Right forelimb (tissue), 1 donor: ENCODE measurements at places on chromosomes 3 and 15.

DNA sequence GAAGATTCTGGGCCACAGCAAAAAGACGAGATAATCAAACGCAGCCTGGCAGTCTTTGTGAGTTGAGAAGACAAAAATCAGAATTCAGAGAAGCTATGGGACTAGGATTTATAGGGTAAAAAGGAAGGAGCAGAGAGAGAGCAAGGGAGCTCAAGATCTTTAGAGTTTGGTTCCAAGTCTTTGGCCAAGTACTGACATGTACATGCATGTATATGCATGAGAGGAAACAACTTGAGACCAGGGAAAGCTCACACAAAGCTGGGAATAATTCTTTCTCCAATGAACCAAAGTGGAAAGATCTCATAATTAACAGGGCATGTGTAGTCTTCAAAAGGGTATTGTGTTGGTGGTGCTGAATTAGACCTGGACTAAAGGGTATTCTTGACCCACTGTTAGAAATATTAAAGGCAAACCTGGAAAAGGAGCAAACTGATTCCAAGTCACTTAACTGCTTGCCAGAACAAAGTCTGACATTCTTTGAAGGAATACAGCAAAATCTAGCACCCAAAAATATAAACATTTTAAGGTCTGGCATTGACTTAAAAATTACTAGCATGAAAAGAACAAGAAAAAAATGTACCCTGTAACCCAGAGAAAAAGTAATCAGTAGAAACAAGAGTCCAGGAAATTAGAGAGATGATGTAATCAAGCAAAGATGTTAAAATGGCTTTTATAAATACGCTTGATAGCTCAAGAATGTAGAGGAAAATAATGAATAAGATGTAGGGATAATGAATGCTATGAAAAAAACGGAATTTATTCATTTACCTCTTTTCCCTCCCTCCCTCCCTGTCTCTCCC lies 226.0 kb upstream of the CGNL1 start:
- DNase-seq: no peak

GRCh38 chr3:17686613-17687012 lies 55.8 kb downstream of the TBC1D5 start:
- DNase-seq: no peak

- DNase-seq: no peak
These were observed 108.5 kb downstream of the ZIC4 start for GRCh38 chr3:147297761-147298350.

- no peak for DNase-seq
These were observed 36.9 kb upstream of the TRIM59 start for GRCh38 chr3:160486459-160486869.

GRCh38 chr3:117512975-117513374 lies 803.4 kb downstream of the TUSC7 start:
- DNase-seq: no peak

- no peak for DNase-seq
These were observed 30.1 kb downstream of the SUCNR1 start for GRCh38 chr3:151903501-151903991.

GRCh38 chr3:141353652-141354495 lies 14.4 kb upstream of the ZBTB38 start:
- no peak for DNase-seq

DNA sequence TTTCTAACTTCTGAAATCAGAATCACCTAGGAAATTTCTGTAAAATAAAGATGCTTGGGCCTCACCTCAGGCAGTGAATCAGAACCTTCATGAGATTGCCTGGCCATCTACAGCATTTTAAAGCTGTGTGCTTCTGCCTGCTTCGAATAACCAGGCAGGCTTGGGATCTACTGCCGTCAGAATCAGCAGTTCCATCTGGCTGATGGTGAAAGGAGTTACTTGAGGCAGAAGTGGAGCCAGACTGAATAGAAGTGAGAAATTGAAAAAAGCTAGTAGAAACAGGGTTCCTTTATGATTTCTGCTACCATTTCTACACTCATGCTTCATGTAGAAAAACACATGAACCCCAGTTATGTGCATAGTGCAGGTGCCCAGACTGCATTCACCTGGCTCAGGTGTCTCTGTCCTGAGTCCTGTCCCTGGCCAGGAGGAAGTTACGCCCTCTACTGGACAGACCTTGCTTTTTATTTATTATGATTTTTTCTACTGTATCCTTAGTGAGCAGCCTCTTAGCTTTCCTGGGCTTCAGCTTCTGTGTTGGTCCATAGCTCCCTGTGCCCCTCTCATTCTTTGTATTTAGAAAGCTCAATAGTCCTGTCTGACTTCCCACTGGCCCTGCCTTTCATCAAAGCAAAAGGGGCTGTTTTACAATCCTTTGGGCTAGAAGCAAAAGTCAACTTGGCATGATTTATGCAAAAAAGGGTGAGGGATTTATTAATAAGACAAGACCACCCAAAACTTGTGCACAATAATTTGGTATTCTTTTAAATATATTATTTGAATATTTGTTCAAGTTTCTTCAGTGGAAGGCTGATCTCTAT lies 200.8 kb upstream of the GOLGA6L4 start:
- no peak for DNase-seq

DNA sequence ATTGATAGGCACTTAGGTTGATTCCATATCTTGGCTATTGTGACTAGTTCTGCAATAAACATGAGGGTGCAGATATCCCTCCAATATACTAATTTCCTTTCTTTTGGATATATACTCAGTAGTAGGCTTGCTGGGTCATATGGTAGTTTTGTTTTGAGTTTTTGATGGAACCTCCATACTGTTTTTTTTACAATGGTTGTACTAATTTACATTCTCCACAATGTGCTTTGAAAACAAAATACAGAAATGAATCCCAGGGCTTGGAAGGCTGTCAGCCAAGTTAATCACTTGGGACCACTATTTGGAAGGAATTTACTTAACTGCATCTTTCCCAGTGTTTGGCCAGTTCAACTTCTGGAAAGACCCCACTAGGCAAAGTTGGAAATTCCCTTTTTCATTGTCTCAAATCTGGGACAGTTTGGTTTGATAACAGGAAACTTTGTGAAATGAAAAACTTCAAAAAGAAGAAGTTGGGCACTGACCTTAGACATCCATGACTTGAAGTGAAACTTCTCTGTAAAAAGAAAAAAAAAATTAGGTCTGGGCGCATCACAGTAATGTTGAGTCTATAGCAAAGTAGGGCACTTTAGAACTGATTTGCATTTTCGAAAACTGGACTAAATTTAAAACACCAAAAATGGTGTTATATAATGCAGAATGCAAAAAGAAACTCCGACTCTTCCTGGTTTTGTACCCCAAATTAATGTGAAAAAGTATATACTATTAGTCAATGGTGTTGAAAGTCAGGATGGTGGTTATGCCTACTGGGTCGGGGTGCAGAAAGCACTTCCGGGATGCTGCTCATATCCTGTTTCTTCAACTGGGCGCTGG lies 6.0 kb downstream of the CTSH start:
- no peak for DNase-seq

- DNase-seq: no peak
These were observed 72.7 kb downstream of the HMG20A start for GRCh38 chr15:77493324-77493907.

DNA sequence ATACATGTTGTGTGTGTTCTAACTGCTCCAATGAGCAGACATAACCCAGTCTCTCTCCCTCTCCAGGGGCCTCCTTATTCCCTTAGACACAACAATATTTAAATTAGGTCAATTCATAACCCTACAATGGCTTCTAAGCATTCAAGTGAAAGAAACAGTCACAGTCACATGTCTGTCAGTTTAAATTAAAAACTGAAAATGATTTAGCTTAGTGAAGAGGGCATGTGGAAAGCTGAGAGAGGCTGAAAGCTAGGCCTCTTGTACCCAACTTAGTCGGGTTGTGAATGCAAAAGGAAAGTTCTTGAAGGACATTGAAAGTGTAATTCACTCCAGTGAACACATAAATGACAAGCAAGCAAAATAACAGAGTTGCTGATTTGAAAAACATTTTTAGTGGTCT lies 1519.6 kb downstream of the OTOL1 start:
- DNase-seq: no peak

DNA sequence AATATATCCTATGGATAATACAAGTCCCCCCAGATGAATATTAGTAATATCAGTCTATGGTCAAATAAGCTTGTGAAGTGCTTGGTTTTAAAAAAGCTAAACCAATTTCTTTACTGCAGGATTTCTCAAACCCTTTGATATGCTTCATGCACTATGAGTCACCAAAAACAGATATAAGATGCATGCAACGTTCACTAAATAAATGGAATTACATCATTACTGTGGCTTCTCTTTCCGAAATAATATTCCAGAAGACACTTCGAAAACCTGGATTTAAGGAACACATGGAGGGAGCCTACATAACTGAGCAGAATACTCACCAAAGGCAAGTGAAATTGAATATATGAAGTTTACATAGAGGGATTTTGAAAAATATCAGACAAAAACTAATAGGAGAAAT lies 126.3 kb upstream of the ABI3BP start:
- no peak for DNase-seq

- no peak for DNase-seq
These were observed 311.8 kb upstream of the TRIM42 start for GRCh38 chr3:140365872-140366697.

- no peak for DNase-seq
These were observed 15.9 kb upstream of the HRH1 start for GRCh38 chr3:11138371-11138770.

- no peak for DNase-seq
These were observed 735.0 kb downstream of the ROBO1 start for GRCh38 chr3:79032686-79033318.

- DNase-seq: no peak
These were observed 61.3 kb upstream of the PSMD6 start for GRCh38 chr3:64084640-64085039.

DNA sequence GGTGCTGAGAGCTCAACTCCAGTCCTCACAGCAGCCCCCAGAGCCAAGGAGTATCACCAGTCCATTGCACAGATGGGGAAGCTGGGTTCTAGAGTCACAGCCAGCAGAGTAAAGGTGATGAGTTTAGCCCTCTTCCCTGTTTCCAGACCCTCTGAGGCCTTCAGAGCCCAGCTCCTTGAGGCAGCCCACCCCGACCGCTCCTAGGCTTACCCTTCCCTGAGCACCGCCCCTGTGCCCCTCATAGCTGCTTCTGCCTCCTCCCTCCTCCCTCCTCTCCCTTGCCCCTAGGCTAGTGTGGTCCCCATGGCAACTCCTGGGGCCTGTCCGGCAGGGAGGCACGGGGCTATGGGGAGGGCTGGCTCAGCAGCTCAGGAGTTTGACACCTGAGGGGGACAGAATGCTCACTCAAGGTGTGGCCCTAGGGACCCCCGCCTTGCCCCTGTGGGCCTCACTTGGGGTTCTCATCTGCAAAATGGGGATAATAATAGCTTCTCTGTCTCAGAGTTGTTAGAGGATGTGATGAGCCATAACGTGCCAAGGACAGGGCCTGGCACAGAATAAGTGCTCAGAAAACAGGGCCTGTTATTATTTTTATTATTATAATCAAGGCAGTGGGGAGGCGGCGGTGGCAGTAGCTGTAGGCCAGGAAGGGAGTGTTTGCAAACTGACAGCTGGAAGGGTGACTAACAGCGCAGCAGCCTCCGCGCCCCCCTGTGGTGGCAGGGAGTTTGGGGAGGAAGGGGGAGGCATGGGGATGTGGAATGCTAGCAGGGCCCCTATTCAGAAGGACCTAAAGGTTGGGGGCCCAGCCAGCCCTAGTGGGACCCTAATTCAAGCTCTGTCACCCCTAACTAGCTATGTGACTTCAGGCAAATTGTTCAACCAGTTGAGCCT lies 11.5 kb downstream of the CSK start:
- DNase-seq: no peak

DNA sequence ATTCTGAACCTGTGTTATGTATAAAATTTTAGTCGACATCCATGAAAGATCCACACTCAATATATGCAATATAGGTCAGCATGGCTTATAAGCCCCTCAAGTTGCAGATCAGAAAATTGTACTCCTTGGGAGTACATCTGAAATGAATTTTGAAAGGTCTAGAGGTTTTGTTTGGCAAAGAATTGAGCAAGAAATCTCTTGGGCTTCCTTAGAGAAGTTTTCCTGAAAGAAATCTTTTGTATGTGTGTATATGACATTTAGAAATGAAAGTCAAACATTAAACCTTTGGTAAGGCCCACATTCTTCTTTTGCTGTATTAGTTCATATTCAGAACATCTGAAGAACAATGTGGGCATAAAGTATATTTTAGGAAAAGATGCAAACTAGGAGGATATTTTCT lies 1006.6 kb downstream of the NAALADL2 start:
- DNase-seq: no peak

- no peak for DNase-seq
These were observed 103.0 kb upstream of the HES1 start for GRCh38 chr3:194032828-194033435.

DNA sequence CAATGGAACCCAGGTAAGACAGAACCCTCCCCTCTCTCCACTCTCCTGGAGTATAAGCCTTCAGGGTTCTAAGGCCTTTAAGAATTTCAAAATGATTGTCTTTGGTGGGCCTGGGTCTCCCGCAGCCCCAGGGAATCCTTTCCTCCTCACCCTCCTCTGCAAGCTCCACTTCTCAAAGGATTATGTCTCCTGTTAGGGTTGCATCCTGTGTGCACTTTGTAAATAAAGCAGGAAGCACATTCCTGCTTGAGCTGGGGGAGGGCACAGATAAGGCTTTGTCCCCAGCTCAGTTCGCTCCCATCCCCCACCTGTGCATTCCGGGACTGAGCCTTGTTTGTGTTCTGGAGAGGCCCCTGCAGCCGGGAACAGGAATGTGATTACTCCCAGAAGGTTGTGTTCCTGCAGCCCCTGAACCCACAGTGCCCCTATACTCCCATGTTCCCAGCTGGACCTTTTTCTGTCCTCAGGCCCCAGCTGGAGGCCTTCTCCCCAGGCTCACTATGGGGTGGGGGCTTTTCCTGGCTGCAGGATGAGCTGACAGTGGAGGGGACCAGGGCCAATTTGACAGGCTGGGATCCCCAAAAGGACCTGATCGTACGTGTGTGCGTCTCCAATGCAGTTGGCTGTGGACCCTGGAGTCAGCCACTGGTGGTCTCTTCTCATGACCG lies 9.5 kb downstream of the TYRO3 start:
- DNase-seq: no peak

- no peak for DNase-seq
These were observed 30.7 kb upstream of the WDR49 start for GRCh38 chr3:167684388-167684993.

- DNase-seq: peak; percentile 57
These were observed 227.7 kb upstream of the ZPLD1 start for GRCh38 chr3:102207151-102207571.

- no peak for DNase-seq
These were observed 151.6 kb downstream of the IL5RA start for GRCh38 chr3:2958551-2958950.

DNA sequence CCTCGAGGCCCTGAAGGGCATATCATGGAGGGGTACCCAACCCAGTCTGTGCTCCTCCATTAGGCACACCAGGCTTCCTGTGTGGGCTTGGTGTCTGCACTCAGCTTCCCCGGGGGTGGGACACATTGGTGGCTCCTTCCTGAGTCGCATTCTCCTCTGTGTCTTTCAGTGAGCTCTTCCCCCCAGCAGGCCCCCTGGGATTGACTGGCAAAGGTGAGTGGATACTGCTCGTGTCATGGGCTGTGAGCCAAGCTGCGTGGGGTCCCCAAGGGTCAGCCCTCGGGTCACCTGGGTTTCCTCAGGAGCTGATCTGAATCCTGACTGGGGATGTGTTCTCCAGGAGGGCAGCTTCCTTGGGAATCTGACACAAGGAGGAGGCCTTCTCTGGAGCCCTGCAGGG lies 231.0 kb downstream of the SNRPN start:
- DNase-seq: no peak

- no peak for DNase-seq
These were observed 53.6 kb upstream of the GATA2 start for GRCh38 chr3:128546646-128547045.

GRCh38 chr3:179658606-179659005 lies 5.8 kb downstream of the USP13 start:
- DNase-seq: no peak
